Omental fat pad (tissue), 4 donors: ENCODE measurements at places on chromosomes 2 and 18. TPM values are rescaled to one million over a fixed set of nuclear protein-coding genes. Genes with fewer than 3 reads are reported as not detected.

- DNase-seq: no peak
Measured at GRCh38 chr2:113245276-113245711, 33.4 kb downstream of the PAX8 start.

DNA sequence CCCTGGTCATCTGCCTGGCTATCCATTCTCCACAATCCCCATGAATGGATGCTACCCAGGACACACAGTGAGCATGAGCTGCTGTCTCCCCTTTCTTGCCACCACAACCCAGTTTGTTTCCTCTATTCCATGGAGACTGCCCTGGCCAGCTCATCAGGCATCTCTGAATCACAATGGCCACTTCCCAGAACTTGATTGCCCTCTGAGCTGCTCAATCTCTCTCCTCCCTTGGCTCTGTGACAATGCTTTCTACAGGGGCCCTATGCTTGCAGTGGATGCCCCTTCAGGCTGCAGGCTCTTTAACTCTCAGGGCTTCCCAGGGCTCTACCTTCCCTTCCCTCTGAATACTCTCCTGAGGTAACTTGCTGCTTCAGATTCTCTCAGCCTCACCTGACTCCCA lies 14.4 kb upstream of the SLC4A5 start:
- DNase-seq: no peak

DNA sequence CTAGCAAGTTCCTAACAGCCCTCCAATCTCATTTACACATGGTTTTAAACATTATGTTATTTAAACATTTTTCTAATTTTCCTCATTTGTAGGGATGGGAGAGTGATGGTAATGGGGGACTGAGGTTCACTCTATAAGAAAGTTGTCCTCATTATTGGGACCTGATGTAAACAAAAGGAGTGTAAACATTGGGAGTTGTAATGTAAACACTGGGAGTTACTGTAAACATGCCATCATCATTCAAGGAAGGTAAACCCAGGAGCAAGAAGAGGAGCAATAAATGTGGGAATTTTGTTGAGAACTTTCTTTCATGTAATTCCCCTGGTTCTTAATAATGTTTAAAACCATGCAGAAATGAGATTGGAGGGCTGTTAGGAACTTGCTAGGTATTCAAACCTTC lies 17.8 kb downstream of the RFTN2 start:
- no peak for DNase-seq

- no peak for DNase-seq
Measured at GRCh38 chr2:68052717-68053422, 9.9 kb downstream of the C1D start.

- DNase-seq: no peak
Measured at GRCh38 chr2:176079831-176080539, 3.8 kb downstream of the EVX2 start.

DNA sequence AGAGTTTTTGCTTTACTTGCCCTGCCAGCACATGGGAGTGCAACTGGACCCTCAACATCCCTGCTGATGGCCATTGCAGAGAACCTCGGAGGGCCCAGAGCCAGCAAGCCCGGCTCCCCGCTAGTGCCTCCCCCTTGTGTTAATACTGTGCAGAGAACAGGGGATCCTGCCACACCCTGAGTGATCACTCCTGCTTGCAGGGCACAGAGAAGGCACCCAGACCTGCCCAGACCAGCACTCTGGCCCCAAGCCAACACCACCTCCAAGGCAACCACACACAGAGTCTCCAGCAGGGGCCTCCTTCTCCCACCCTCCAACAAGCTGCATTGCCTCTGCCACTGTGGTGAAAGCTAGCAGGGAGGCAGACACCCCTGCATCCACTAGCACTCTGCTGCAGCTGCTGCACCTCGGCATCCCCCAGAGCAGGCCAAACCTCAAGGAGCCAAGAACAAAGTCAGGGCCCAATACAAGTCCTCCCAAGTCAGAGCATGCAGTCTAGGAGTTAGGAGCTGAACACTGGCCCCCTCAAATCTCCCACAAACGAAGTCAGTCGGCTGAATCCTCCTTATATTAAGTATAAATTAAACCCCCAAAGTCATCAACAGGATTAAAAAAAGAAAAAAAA lies 157.7 kb downstream of the CCDC178 start:
- DNase-seq: no peak

- DNase-seq: no peak
Measured at GRCh38 chr18:26003817-26004216, 86.6 kb downstream of the SS18 start.

DNA sequence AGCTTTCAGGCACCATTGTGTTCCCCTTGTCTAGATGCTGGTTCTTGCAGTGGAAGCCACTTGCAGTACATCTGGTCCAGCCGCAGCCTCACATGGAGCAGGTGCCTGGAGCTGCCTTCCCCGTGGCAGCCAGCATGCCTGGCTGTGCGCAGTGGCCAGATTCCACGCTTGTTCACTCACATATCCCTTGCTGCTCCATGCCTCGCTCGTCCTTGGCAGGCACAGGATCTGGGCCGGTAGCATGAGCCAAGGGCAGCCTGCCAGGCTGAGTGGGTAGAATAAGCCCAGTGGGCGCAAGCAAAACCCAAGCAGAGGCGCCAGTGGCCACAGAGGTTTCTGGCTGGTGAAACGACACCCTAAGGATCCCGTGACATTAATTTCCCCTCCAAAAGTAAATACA lies 20.6 kb downstream of the TMX3 start:
- no peak for DNase-seq

- no peak for DNase-seq
Measured at GRCh38 chr2:234716271-234716670, 219.4 kb upstream of the ARL4C start.

GRCh38 chr18:72726201-72726600 lies 141.6 kb downstream of the NETO1 start:
- no peak for DNase-seq

DNA sequence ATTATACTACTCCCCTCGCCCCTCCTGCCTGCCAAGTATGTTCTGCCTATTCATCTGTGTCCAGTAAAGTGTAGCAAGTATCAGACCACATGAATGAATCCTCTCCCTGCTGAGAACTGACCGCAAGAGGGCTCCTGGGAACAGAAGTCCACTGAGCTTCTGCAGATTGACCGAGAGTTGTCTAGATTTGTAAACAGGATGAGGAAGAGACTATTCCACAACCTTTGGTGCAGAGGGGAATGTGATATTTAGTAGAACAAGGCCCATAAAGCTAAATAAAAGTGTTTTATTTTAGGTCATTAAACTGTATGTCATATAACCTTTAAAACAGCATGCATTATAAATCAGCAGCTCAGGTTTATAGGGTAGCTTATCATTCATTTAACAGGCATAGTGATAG lies 377.0 kb downstream of the DCC start:
- no peak for DNase-seq

- no peak for DNase-seq
Measured at GRCh38 chr2:177738461-177739235, 333.9 kb downstream of the PDE11A start.

DNA sequence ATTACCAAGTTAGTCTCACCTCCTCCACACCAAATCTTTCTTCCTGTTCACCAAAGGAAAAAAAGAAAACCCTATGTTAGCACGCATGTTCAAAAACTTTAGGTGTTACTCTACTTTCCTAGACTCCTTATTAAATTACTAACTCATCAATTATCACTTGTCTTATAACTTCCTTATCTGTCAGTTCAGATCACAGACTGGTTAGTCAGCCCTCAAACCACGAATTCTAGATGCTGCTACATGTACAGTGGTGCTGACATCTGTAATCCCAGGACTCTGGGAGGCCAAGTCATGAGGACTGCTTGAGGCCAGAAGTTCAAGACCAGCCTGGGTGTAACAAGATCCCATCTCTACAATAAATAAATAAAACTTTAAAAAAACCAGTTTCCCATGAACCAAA lies 3.5 kb downstream of the YWHAQ start:
- DNase-seq: no peak

DNA sequence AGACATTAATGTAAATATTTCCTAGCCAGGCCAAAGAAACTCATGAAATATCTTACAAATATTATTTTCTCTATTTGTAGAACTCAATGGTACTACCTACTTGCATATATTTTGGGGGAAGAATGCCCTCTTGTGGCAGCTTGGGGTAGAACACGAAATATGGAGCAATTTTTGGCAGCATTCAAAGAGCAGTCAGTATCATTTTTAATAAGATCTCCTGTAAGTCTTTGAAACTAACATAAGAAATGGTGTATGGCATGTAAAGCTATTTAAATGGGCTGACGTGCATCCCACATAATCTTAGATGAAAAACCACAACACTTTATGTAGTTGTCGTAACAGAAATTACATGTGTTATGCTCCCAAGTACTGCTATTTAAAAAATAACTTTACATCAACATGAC lies 62.3 kb upstream of the CCDC195 start:
- peak; percentile 39 for DNase-seq

DNA sequence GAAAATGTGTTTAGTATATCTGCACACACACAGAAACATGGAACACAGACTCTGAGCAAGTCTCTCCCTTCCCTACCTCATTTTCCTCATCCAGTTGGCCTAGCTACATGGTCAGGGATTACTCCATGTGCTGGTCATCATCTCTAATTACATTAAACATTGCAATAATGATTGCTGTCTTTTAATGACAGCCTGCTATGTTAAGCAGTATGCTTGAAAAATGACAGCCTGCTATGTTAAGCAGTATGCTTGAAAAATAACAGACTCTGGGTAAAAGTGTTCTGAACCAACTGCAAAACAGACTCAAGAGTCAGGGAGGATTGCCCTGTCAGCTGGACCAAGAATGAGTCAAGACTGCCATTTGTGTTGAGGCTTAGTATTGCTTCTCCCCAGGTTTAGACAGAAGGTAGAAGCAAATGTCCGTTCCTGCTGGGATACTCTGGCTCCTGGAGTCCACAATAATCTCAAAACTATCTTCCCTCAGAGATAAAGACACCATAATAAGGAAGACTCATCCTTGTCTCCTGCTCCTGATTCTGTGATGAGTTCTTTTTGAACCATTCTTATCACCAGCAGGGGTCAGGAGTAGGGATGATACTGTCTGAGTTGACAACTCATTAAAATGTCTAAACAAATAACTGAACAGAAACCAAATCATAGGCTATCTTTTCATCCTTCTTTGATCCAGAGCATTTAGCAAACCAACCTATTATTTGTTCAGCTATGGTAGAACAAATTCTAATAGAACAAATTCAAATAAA lies 57.7 kb downstream of the CCDC93 start:
- no peak for DNase-seq

GRCh38 chr18:55462652-55463051 lies 125.3 kb downstream of the TCF4 start:
- no peak for DNase-seq

GRCh38 chr18:31487246-31488015 lies 10.5 kb upstream of the DSG2 start:
- no peak for DNase-seq

GRCh38 chr2:188078534-188078933 lies 213.1 kb upstream of the GULP1 start:
- no peak for DNase-seq

DNA sequence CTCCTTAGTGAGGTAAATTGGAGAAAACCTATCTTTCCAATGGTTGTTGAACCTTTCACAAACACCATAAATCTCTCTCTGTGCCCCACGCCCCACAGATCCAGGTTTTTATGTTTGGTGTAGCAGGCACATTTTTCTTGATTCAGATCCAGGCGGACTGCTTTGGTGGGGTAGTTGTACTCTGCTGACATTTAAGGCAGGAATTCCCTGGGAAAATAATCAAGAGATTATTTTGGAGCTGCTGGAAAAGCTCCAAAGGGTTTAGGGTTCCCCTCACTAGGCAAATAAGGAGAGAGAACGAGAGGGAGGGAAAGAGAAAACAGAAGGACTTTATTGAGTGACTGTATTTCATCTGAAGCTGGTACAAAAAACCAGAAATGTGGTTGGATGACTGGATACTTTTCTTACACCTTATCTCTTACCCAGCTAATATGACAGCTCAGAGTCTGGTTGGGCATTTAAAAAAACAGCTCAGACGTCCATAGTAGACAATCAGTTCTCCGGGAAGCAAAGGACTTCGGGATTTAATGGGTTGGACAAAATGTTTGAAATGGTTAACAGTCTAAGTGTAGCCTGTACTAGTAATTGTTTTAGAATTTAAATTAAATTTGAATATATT lies 3.6 kb upstream of the AQP4 start:
- no peak for DNase-seq

- no peak for DNase-seq
Measured at GRCh38 chr2:97751752-97752151, 38.4 kb downstream of the ZAP70 start.

Gene MARCO
- total RNA-seq: 20.3 TPM

Gene LYG1
- total RNA-seq: 1.0 TPM

Gene CROCC2
- total RNA-seq: 0.12 TPM

Gene PSMA8
- not detected for total RNA-seq

Gene MPP4
- not detected for total RNA-seq

Gene REG3A
- not detected for total RNA-seq

Gene CHRNG
- not detected for total RNA-seq

Gene IWS1
- 29.0 TPM for total RNA-seq

Gene NEU2
- total RNA-seq: not detected

Gene C2orf81
- 1.2 TPM for total RNA-seq

Gene CPO
- total RNA-seq: 0.48 TPM

Gene FBXO36
- 1.6 TPM for total RNA-seq
